Stimulated activated CD4-positive, alpha-beta T cell treated with anti-CD3 and anti-CD28 coated beads, Interleukin-1b, Interleukin-23, amount 100 ng/mL, for 1 hour (primary cell): ENCODE measurements at places on chromosomes 7 and 10.

GRCh38 chr7:17062151-17063044, 180.6 kb upstream of the AGR3 start:
- DNase-seq, result no peak

- no peak for DNase-seq
Observed at GRCh38 chr7:142488036-142488633, 230.3 kb upstream of the PRSS58 start.

GRCh38 chr7:44385434-44386138, 60.2 kb upstream of the CAMK2B start:
- no peak for DNase-seq

DNA sequence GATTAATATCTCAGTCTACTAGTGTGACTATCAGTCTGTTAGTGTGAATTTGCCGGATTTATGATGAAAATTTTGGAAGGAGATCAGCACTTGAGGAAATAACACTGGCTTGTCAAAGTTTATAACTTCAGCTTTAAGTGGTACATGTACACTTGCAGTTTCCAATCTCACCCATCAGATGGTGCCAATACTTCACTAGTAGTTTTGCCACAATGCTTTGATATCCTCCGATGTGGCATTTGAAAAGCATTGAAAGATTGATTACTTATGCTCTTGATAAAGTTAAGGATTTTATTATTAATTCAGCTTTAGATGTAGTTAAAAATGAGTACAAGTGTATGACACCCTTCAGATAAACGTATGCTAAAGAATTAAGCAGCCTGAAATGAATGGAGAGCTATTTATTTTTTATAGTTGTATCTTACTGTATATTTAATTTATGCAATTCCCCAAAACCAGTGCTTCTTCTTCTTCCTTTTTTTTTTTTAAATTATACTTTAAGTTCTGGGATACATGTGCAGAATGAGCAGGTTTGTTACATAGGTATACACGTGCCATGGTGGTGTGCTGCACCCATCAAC, 98.2 kb downstream of the ANLN start:
- peak; percentile 6 for DNase-seq

GRCh38 chr10:105252911-105253310, 611.8 kb downstream of the SORCS3 start:
- no peak for DNase-seq

- no peak for DNase-seq
Observed at GRCh38 chr10:1358860-1359625, 302.9 kb downstream of the WDR37 start.

DNA sequence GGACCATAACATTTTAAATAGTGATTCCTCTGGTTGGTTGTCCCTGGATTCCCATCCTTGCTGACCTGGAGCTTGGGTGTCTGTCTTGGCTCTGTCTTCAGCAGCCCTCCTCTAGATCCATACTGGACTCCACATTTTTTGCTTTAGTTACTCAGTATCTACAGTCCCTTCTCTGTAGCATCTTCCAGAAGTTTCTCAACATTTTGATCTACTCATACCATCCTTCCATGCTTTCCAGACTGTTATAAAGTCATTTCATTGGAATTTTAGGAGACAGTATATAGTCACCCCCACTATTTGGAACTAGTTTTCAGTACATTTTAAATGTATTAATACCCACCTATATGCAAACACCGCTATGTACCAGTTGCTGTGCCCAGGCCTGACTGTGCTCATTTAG, 25.8 kb downstream of the APBB1IP start:
- DNase-seq, result no peak

- DNase-seq, result no peak
Observed at GRCh38 chr7:140738280-140738679, 41.8 kb downstream of the NDUFB2 start.

DNA sequence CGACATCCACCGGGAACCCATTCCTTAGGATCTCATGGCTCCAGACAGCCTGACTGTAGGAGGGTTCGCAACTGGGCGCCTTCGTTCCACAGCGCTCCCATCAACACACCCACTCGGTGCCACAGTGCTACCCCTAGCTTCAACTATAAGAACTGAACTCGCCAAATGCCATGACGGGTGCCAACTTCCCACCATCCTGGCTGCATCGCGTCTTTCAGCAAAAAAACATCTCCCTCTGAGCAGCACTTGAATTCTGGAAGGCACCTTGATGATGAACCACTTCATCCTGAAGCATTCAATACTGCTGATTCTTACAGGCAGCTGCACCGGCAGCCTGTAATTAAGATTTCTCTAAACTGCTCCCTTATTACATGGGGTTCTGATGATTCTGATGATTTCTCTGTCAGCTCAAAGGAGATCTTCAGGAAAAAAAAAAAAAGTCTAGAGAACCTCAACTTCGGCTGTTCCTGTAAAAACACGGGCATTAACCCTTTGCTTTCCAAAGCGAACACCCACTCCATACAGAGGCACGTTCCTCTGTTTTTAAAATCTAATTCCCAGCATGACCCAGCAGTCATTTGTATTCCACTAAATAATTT, 1.3 kb downstream of the CYTH3 start:
- DNase-seq, result no peak

DNA sequence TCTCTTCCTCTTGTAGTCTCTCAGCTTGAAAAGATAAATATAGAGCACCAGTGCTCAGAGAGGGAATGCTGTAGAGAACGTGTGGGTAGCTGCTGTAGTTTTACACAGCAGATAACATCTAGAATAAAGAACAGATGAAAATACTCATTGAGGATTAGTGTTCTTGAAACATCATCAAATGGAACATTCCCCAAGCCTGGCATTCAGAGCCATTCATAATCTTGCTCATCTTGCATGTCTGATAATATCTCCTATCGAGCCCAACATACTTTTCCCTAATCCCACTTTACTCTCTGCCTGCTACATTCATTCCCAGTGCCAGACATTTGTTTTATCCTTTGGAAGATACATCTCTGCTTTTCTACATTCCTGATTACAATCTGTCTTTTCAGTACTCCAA, 35.2 kb downstream of the MCU start:
- DNase-seq, result no peak

DNA sequence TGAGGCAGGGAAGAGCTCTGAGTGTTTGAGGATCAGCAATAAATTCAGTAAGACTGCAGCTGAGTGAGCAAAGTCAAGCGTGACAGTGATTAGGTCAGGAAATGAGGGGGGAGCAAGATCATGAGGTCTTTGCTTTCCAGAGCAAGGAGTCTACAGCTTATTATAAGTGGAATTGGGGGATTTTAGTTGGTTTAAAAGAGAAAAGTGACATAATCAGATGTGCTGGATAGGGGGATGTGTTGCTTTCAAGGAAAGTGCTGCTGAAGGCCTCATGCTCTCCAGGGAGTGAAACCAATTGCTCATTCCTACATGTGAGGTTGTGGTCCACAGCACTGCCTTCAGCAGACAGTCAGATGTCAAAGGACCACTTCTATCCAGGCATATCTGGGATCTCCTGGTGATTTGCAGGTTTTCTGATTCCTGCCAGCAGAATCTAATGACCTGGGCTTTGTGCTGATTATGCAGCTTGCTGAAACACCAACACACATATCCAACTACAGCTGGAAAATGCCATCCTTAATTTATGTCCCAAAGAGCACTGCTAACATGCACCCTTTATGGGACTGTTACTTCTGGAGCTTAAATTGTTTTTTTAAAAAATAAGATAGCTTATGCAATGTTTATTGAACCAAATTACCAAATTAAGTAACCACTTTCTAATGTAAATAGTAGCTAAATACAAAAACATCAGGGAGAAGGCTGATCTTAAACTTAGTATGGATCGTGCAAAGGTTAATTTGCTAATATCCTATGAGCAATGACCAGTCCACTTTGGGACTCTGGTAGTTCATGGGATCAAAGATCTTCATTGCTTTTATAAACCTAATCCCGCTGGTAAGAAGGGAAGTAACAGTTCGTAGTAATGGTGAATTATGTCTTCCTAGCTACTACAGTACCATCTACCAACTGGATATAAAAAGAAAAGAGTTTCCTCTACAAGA, 607.6 kb downstream of the KCNMA1 start:
- DNase-seq, result no peak

DNA sequence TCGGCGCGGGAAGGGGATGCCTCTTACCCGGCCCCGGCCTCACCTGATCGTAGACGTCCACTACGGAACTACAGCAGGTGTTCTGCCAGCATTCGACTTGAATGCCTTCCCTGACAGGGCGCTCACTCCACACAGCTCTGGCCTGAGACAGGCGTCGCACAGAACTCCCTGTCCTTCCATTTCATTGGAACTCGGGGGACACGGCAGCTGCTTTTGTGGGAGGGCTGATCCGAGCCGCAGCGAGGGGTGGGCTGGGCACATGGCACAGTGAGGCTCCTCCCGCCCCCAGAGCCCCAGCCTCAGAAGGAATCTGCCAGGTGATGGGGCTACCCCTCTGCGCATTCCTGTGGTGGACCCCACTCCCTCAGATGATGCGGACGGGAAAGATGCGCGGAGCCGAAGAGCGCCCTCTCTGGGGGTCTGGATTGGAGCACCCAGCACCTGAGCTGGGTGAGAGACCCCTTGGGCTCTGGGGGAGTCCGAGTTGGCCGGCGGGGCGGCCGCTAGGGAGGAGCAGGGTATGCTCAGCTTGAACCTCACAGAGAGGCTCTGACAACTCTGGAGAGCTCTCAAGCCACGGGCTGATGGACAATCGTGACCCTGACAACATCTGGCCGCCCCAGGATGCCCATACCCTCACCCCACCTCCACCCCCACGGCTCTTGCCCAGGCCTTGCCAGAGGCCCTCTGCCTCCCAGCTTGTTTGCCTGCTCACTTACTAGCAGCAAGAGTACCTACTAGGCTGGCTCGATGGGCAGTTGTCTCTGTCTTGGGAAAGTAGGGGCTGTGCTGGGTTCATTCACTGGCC, 36.6 kb downstream of the RASGEF1A start:
- no peak for DNase-seq

DNA sequence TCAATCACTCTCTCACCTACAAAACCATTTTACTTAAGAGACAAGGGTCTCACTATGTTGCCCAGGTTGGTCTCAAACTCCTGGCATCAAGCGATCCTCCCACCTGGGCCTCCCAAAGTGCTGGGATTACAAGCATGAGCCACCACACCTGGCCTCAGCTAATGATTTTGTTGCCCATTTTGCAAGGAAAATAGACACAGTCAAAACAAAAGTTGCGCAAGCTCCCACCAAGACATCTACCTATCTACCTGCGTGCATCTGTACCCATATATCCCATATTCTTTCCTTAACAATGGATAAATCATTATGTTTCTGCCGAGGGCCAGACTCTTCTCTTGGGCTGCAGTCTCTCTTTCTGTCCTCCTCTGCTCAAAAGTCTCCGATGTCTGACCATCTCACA, 67.3 kb downstream of the APBB1IP start:
- DNase-seq, result no peak

- DNase-seq, result no peak
Observed at GRCh38 chr7:20136647-20137046, 80.5 kb downstream of the MACC1 start.

DNA sequence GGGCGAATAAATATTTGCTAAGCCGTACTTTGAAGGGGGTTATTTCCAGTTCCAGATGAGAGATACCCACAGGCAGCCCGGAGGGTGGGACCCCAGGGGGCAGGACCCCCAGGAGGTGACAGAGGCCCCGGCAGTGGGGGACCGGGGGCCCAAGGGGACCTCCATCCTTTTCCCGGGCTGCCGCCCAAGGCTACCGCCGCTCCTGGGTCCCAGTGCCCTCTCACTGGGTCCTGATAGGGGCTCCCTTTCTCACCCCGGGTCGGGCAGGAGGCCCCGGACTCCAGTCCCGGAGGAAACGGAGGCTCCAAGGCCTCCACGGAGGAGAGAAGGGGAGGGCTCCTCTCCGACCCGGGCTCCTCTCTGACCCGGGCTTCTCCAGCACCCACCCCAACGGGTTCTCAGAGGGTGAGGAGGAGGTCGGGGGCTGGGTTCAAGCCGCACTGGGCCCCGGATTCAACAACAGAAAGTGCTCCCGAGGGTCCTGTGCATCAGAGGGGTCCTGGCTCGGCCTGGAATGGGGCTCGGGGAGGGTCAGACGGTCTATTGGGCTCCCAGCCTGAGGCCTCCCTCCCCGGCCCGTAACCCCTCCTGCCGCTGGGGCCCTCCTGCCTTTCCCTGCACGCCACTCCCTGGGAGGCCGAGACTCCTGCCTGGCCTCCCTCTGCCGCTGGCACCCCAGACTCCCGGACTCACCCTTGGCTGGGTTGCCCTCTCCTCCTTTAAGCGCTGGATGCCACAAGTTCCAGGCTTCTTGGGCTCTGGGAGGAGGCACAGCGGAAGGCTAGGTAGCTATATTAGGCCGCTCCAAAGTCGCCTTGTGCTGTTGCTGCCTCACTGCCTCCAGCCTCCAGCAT, 62.5 kb downstream of the ZNF37A start:
- DNase-seq, result no peak

- DNase-seq, result no peak
Observed at GRCh38 chr7:32115831-32116230, 45.6 kb upstream of the PDE1C start.

GRCh38 chr10:124709861-124710260, 34.3 kb downstream of the FAM53B start:
- DNase-seq, result no peak

DNA sequence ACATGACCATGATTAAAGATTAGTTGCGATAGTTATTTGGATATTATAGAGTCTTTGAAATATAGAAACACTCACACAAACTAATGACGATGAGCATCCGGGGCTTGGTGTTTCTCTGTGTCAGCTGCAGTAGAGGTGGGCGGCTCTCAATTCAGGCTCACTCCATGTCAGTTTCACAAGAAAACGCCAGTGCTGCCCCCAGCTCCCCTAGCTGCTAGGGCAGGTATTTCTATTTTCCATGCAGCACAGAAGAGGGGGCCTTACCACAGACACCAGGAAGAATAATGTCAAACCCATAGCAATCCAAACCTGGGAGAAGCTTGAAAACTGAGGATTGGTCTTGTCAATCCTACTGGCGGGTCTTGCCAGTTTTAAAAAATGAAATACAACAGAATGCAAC, 197.1 kb downstream of the PHTF2 start:
- DNase-seq, result no peak

- DNase-seq, result no peak
Observed at GRCh38 chr7:41416208-41416595, 286.7 kb downstream of the INHBA start.

DNA sequence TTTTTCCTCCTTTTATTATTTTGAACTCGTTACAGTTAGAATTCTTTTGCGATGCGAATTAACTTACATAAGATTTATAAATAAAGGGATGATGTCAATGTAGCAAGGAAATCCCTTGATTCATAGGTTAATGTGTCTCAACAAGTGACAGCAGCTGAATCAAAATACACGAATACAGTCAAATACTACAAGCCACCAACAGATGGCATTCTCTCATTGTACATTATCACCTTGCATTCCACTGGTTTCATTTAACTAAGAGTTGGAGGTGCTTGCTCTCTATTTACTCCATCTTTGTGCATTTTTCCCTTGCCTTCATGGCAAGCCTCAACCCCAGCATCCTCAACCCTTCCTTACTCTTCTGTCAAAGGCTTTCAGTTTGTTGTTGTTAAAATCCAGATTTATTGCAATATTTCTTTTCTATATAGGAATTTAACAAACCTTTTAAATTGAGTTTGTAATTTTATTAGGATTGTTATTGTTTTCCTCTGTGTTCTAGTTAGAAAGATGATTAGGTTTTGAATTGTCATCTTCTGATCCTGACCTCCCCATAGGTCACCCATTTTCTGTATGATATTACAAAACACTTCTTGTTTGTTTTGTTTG, 78.3 kb downstream of the SLC25A40 start:
- DNase-seq, result no peak
